ENCODE measurements at places on chromosomes 6 and 20.

- DNase-seq = no peak
Measured at GRCh38 chr20:4519534-4519933, 202.2 kb upstream of the PRND start.

- no peak for DNase-seq
Measured at GRCh38 chr6:140049251-140049650, 674.8 kb upstream of the CITED2 start.

- no peak for DNase-seq
Measured at GRCh38 chr6:52517502-52518278, 59.2 kb downstream of the TRAM2 start.

DNA sequence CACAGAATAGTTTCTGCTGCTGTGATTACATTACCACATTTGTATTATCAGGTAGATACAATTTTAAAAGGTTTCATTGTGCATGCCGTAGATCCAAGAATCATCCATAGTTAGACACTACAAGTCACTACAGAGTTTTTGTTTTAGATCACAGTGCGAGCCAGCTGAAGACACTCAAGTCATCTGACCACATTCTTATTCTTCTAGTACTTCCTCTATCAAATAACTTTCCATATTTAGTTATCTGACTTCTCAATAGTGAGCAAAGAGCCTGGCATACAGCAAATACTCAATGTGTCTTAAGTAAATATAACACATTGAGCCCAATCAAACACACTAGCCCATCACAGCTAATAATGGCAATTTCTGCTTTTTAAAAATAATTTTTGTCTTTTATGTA is 195.4 kb downstream of the ASCC3 start:
- DNase-seq = no peak

DNA sequence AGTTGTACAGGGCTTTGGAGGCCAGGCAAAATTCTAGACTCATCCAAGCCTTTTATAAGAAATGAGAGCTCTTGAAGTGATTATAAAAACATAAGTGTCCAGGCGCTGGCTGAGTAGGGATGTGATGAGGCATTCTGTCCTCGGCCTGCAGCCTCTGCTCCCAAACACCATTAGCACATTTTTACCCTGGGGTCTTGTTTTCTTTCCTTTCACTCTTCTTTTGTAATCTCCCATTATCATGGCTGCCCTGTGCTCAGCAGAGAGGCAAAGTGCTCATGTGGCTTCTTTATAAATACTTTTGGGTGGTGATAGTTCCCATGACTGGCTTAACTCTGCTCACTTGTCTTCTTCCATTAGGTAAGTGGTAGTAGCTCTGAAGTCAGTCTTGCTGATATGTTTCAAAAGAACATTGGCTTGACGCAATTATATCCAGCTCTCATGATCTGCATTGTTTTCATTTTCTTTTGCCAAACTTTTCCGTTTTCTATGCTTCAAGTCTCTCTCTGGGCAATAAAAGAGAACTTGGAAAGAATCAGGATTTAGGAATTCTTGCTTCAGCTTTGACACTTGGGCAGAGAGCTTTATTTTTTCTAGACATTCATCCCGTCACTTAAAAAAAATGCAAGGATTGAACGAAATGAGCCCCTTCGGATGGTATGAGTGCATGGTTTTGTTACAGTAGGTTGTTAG is 61.1 kb downstream of the CAP2 start:
- no peak for DNase-seq

GRCh38 chr20:13183005-13183404 is 38.1 kb upstream of the ISM1 start:
- no peak for DNase-seq

DNA sequence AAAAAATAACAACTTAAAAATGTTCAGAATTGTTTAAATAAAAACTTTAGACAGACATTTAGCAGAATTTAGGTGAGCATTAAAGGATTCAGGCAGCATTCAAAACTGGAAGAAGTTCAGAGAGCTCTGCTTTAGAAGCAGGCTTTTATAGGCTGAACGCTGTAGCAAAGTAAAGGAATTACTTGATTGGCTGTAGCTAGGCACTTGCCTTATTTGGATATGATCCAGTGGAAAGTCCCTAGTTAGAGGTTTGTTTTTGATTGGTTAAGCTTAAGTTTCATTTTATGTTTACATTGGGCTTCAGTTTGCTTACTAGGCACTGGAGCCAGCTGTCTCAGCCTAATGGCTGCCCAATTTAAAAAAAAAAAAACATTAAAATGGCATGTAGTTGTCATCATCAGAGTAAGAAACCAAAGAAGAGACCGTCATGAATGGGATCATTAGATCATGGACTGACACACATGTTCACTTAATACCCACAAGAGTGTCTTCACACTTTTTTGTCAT is 65.1 kb downstream of the CBFA2T2 start:
- peak; percentile 63 for DNase-seq

DNA sequence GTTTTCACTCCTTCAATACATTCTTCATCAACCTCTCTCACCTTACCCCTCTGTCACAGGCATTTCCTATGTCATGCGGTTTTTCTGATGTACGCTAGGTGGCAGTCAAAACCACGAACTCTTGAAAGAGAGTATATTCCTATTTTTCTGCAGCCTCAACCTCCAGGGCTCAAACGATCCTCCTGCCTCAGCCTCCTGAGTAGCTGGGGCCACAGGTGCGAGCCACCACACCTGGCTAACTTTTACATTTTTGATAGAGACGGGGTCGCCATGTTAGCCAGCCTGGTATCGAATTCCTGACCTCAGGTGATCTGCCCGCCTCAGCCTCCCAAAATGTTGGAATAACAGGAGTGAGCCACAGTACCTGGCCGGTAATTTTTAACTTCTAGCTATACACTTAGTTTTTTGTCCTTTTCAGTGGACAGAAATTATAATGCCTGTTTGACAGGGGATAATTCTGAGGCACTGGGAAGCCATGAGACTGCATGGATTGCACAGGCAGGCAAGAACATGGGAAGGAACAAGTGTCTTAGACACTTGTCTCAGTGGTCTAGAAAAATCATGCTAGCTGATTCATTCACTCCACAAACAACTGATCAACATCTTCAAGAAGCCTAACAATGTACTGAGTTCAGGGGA is 22.5 kb upstream of the HFE start:
- DNase-seq = no peak

GRCh38 chr6:81547149-81547548 is 205.3 kb downstream of the TENT5A start:
- DNase-seq = no peak
